Umbilical cord (tissue), 2 donors: ENCODE measurements at places on chromosomes 2 and 18. TPM values are rescaled to one million over a fixed set of nuclear protein-coding genes. Genes with fewer than 3 reads are reported as not detected.

DNA sequence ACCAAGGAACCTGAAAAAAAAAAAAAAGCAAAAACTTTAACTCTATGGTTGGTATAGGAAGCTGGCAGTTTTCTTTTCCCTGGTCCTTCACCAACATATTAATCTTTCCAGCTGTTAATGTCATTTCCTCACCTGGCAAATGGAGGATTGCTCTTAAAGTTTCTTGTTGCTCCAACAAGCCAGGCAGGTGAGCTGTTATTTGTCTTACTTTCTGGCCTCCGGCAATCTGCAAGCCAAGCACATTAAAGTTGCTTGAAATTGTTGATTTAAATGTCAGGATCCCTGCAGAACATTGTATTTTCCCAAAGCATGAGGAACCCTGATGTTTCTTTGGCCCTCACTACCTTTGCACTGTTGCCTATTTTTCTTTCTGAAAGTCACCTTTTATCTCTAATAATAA lies 664.9 kb downstream of the METTL4 start:
- peak; percentile 58 for DNase-seq

- DNase-seq = no peak
Observed at GRCh38 chr2:23549051-23549450, 164.1 kb downstream of the KLHL29 start.

GRCh38 chr2:14749884-14750283 lies 117.4 kb downstream of the LRATD1 start:
- DNase-seq = no peak

GRCh38 chr2:20093263-20094141 lies 42.1 kb upstream of the LAPTM4A start:
- peak; percentile 73 for DNase-seq

DNA sequence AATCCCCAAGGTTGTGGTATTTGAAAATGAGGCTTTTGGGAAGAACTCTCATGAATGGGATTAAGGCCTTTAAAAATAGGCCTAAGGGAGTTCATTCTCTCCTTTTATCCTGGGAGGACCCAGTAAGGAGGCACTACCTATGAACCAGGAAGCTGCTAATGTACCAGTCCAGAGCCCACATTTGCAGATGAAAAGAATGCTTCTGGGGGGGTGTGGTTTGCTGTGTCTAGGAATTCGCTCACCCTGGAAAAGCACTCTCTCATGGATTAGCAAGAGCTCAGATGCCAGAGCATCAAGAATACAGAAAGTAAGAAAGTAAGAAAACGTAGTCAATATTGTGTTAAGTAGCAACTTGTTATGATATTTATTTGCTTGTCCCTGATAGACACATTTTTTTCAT lies 785.7 kb upstream of the GYPC start:
- no peak for DNase-seq

DNA sequence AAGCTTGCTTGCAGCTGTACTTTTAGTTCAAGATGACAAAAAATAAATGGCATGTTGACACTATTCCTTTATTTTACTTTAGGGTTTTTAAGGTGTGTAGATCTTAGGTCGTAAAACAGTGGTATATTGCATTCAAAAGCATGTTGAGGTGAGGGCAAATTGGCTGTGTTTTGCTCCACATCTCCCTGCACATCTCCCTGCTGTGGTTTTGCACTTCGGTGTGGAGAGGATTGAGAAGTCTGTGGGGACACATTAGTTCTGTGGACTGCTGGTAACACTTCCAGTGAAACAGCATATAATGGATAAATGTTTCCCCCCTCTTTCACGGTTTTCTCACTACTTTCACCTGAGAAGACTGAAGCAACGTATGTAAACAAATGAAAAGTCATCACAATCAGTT lies 25.1 kb downstream of the C2orf74 start:
- no peak for DNase-seq

GRCh38 chr2:44616667-44617155 lies 255.0 kb downstream of the CAMKMT start:
- peak; percentile 10 for DNase-seq

Gene TMEM247
- total RNA-seq = not detected

Gene EML4
- total RNA-seq = 84.0 TPM
